C1 segment of cervical spinal cord (tissue), 14 donors: ENCODE measurements at places on chromosomes 2 and 18.
A peak's percentile ranks its signal among the peaks of the same experiment; 100 is the strongest.

- DNase-seq, result no peak
These were observed 3.7 kb upstream of the GAD1 start for GRCh38 chr2:170812710-170813600.

DNA sequence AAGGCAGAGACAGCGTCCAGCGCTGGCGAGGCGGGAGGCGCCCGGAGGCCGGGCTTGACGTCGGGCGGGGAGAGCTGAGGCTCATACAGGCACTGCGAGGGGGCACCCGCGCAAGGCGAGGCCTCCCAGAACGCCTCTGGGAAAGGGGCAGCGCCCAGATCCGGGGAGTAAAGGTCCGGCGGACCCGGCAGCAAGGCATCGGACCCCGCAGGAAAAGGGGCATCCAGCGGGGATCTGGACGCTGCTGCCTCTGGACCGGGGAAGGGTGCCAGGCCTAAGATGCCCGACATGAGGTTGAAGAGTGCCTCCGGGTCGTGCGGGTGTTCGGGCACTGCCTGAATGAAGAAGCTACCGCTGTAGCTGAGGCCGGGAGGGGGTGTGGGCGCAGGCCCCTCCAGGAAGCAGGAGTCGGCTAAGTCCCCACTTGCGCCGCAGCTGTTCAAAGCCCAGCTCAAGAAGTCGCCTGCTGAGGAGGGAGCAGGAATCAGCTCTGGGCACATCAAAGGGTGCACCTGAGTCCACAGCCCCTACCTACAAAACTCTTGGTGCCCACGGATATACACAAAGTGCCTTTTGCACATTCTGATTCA lies 937 bp downstream of the EGR4 start:
- no peak for DNase-seq

GRCh38 chr2:84901593-84902120 lies 3.8 kb upstream of the TMSB10 start:
- DNase-seq, result no peak

- DNase-seq, result no peak
These were observed 284.8 kb upstream of the CYRIA start for GRCh38 chr2:16950436-16950835.

- no peak for DNase-seq
These were observed 115.1 kb downstream of the ACKR3 start for GRCh38 chr2:236684504-236685256.

DNA sequence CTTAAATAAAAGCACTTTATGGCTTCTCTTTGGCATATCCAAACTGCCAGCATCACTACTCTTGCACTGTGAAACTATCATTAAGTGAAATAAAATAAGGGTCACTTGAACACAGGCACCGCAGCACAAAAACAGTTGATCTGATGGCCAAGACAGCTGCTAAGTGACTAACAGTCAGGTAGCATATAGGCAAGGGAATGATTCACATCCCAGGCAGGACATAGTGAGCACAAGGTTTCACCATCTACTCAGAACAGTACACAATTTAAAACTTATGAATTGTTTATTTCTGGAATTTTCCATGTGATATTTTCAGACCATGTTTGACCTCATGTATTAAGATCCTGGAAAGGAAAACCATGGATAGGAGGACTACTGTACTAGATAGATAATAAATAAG lies 214.2 kb downstream of the MREG start:
- no peak for DNase-seq

GRCh38 chr2:174802459-174802858 lies 38.2 kb upstream of the CHRNA1 start:
- no peak for DNase-seq

- no peak for DNase-seq
These were observed 42.2 kb downstream of the CHST9 start for GRCh38 chr18:27142891-27143290.

DNA sequence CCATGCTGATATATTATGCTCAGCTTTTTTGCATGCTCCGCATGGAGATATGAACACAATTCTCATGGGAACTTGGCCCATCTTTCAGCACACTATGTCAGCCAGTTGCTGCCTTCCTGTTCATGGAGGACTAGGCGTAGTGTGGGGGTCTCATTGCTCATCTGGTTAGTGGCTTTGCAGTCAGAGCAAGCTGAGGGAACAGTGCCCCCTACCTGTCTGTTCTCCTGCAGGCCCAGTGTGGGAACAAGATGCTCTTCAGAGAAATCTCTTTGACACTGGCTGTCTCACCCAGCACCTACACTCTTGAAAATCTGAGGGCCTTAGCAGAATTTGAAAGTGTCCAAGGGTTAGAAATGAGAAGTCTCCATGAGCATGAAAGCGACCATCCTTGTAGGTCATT lies 47.1 kb downstream of the SPTBN1 start:
- DNase-seq, result peak; percentile 13

- no peak for DNase-seq
These were observed 598 bp upstream of the WBP1 start for GRCh38 chr2:74457549-74458131.

- no peak for DNase-seq
These were observed 259.1 kb downstream of the XIRP2 start for GRCh38 chr2:167147271-167147941.

DNA sequence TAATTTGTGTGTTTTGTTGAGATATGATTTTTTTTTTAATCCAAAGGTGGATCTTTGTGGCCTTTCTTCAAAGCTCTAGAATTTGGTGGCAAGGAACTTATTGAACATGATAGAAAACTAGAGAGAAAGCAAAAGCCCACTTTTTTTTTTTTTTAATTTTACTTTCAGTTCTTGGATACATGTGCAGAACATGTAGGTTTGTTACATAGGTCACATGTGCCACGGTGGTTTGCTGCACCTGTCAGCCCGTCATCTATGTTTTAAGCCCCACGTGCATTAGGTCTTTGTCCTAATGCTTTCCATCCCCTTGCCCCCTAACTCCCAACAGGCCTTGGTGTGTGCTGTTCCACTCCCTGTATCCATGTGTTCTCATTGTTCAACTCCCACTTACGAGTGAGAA lies 135.9 kb downstream of the RHBDD1 start:
- no peak for DNase-seq

GRCh38 chr18:59123588-59124369 lies 15.9 kb upstream of the SEC11C start:
- no peak for DNase-seq

DNA sequence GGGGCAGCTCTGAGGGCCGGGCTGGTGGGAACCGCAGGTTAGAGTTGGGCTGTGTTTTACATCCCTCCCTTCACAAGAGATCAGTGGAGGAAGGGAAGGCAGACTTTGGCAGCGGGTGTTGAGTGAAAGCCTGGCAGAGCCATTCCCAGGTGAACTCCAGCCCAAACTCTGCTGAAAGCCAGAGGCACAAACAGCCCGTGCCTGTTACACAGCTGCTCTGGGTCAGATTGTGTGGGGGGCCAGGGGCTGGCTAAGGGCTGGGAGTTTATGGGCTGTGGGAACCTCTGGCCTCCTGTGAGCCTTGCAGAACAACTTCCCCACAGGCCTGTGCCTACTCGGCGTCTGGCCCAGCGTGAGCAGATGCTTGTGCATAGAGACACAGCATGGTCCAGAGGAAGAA lies 286.8 kb downstream of the CLIP4 start:
- no peak for DNase-seq

GRCh38 chr18:78770139-78770822 lies 209.3 kb upstream of the SALL3 start:
- DNase-seq, result no peak

GRCh38 chr2:197306696-197307040 lies 3.9 kb downstream of the ANKRD44 start:
- DNase-seq, result peak; percentile 35

DNA sequence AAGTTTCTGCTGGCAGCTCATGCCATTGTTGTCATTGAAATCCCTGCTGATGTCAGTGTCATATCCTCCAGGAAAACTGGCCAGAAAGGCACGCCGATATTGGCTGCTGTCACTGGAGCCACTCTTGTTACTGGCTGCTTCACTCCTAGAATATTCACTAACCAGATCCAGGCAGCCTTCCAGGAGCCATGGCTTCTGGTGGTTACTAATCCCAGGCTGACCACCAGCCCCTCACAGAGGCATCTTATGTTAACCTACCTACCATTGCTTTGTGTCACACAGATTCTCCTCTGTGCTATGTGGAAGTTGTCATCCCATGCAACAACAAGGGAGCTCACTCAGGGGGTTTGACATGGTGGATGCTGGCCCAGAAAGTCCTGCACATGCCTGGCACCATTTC lies 27.0 kb upstream of the MTX2 start:
- DNase-seq, result no peak

DNA sequence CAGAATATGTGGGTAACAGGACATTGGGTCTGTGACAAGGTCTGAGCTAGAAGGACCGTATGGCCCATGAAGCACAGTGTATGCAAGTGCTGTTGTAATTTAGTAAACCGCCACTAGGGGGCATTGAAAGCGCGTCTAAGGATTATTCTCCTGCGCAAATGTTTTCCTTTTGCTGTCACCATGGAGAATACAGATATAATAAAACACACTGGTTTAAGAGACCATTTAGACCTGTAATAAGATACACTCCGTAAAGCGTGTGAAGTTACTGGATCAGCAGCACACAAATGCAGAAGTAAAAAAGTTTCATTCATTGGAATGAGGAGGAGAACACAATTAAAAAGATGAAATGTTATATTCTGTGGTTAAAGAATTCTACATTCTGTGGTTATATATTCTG lies 272.4 kb downstream of the AGAP1 start:
- DNase-seq, result peak; percentile 53

- DNase-seq, result no peak
These were observed 32.8 kb downstream of the LPIN2 start for GRCh38 chr18:2979871-2980790.

DNA sequence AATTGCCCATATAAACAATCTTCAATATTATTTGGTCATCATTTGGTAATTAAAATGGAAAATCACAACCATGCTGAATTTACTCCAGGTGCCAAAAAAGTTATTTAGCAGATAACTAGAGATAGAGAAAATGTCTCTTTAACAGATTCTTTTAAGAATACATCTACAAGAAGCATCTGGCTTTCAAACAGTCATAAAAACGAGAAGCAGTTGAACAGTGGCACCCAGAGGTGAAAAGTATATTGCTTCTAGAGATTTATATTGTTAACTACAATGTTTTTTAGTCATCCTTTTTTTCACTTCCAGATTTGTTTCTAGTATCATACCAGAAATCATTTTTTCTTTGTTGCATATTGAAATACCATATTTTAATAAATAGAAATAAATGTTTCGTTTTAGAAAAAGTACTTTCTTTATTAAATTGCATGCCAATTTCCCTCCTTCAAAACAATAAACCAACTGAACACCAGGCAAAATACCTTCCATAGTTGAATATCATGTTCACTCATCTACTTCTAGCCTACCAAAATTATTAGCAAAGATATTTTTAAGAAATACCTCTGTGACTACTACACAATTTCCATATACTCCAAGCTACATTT lies 65.4 kb upstream of the HNRNPA3 start:
- no peak for DNase-seq

DNA sequence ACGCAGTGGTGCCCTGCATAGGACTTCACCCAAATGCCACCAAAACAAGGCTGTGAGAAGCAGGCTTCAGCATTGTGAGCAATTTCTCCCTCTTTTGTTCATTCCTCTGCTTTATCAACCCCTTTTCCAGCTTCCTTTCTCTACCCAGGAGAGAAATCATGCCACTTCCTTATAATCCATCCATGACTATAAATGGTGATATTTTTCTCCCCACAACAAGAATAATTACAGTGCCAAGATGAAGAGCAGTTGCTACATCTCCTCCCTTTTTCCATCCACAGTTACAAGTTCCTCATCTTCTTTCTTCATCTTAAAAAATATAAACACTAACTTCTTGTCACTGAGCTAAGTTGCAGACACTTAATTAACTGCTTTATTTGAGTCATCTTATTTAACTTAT lies 167.2 kb downstream of the ANTXR1 start:
- no peak for DNase-seq

DNA sequence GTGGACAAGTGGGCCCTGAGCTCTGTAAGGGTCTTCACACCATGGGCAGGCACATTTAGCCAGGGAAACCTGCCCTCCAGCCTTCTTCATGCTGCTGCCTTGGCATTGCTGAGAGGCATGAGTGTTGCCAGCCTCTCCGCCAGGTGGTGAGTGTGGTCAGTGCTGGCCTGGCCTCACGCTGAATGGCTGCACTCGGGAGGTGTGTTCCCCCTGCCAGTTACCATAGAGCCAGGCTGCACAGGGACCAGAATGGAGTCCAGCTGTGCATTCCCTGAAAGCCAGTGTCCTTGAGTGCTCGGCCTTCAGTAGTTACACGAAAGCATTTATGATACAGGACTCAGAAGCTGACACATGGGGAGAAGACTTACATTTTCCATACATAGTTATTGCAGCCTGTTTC lies 139.7 kb downstream of the ATP9B start:
- no peak for DNase-seq

- DNase-seq, result no peak
These were observed 219.8 kb upstream of the SPHKAP start for GRCh38 chr2:228401065-228401912.

DNA sequence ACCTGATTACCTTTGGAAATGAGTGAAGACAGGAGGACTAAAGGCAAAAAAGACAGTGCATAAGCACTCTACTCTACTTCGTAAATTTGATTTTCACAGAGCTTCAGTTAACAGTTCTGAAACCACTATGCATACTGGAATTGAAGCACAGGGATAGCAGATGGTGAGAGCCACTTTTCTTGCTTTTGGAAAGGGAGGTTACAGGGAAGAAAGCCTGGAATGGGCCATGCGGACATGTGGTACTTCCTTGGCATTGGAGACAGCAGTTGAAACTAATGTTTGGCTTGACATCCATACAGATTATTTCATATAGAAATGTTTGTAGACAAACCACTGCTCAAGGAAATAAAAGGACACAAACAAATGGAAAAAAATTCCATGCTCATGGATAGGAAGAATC lies 585.6 kb upstream of the RAB6C start:
- no peak for DNase-seq

DNA sequence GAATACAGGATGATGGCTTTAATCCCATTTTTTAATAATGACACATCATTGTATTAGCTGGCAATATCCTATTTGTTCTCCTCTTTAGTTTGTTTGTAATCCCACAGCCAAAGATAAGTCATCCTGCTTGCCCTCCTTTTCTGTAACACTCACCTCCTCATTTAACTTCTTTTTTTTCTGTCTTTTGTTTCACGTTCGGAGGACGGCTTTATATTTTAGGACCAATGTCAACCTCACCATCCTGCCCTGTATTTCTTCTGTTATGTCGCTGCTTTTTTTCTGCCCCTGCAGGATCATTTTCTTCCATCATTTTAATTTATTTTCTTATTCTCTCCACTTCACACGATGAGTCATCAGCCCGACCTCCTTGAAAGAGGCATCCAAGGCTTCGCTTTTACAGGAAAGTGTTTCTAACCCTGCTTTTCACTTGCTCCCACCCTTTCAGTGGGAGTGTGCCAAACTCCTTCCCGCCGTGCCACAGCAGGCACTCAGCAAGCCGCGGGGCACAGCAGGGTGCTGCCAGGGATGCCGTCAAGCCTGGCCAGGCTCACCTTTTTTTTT lies 11.4 kb downstream of the RAB31 start:
- no peak for DNase-seq

GRCh38 chr2:37020212-37020886 lies 54.0 kb upstream of the STRN start:
- DNase-seq, result no peak
